Activated CD8-positive, alpha-beta memory T cell treated with anti-CD3 and anti-CD28 coated beads for 1 hour (primary cell): ENCODE measurements at places on chromosomes 13 and 19.

DNA sequence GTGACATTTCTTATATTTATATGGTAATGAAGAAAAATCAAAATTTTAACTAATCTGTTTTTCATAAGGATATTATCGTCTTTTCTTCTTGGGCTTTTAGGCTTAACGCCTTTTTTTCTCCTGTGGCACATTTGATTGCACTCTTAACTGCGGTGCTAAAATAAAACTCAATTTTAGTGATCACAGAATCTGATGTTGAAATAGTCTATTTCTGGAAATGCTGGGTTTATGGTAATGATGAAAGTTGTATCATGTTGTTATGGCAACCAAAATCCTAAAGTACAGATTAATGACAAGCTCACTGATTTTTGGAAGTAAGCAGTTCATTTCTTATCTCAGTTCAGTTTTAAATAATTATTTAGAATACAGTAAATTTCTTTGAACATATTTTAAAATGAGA is 85.3 kb downstream of the COG6 start:
- DNase-seq = no peak

DNA sequence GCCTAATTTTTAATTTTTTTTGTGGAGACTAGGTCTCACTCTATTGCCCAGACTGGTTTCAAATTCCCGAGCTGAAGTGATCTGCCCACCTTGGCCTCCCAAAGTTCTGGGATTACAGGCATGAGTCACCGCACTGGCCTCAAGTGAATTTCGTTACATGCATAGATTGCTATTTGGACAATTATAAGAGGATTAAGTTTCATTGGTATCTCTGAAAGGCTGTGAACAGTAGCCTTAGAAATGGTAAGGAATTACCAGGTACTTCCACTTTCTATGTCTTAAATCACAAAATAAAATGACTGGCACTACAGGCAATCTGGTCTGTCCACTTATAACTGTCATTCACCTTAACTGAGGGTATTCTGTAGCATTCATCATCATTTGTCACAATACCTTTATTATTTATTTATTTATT is 2.9 kb upstream of the CCDC9 start:
- no peak for DNase-seq

GRCh38 chr19:10110076-10110971 is 1.2 kb upstream of the P2RY11 start:
- DNase-seq = no peak

DNA sequence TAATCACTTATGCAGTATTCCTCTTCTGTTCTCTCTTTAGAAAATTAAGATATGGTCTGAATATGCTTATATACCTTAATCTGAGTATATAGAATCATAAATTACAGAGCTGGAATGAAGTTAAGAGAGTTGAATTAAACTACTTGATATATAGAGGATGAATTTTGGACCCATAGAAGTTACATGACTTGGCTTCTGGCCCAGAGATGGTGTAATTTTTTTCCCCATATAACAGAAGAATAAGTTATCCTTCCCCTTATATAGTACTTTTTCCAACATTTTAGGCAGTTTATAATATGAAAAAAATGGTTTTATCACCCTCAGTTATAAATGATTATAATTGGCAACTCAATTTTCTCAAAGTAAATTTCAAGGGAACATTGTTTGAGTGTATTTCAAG is 616.3 kb downstream of the TBC1D4 start:
- DNase-seq = no peak

DNA sequence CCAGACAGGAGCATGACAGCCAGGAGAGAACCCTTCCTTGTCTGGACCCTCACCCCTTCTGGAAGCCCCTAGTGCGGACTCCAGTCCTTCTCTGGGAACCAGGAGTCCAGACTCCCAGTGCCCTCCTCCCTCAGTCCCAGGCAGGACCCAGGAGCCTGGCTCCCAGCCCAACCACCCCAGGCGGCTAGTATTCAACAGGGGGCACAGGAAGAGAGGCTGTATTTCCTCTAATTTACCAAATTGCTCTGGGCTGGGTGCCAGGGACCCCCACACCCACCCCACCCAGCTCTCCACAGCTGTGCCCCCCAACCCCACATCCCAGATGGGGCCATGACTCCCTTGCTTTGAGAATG is 3.3 kb downstream of the GRIN2D start:
- no peak for DNase-seq

DNA sequence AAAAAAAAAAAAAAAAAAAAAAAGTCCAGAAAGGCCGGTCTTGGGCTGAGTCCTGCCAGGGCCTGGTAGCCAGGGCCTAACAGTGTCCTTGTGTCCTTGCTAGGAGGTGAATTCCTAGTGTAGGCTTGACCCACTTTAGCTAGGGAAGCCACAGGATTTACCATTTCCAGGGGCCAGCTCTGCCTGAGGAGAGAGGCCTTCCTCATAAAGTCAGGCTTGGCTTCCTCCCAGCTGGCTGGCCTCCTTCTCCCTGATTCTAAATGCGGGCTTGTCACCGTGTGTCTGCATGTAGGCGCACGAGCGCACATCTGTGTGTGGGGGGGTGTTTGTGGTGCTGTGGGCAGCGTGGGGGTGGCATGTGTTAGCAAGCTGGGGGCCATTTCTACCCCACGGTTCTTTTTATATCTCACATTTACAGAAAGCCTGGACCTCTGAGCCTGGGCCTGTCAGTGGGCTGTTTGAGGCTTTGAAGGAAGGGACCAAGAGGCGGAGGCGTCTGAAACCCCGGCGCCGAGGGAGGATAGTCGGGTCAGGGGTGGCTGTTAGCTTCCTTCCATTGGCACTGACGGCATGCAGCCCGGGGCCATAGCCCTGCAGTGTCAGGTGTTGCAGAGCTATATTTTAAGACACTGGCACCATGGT is 31.7 kb downstream of the IER2 start:
- DNase-seq = no peak

GRCh38 chr19:31745731-31746130 is 396.5 kb upstream of the TSHZ3 start:
- no peak for DNase-seq

DNA sequence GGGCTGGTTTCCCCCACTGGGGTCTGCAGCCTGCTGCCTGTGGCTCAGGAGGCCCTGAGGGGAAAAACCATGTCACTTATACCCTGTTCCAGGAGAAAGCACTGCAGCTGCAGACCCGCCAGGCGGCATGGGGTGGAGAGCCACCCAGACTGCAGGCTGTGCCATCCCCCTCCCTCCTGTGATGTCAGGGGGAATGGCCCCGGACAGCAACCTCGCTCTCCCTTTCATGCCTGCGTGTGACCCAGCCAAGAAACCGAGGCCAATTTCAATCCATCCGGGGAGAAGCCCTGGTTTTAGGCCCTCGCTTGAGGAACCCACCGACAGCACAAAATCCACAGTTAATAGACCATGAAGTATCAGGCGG is 37.2 kb upstream of the MATK start:
- no peak for DNase-seq

DNA sequence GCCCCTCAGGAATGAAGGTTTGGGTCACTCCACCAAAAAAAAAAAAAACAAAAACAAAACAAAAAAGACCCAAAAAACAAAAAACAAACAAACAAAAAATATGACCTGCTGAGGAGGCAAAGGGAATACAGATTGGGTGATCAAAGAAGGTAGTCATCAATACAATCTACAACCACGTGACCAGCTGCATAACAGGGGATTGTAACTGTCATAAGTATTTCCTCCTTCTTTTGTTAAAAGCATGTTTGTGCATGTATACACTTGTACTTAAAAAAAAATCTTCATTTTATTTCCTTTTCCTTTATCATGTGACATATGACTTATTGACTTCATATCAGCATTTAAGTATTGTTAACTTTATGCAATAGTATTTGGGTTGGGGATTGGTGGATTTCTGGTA is 165.1 kb upstream of the IRS2 start:
- DNase-seq = no peak

GRCh38 chr19:52922841-52923777 is at the start of gene ZNF888:
Gene ZNF888 (minus strand): TSS chr19:52923428. CDS start chr19:52917873, 5,555 bp downstream.
- peak; percentile 71 for DNase-seq

GRCh38 chr19:18118420-18119012 is 20.9 kb downstream of the MAST3 start:
- DNase-seq = no peak

DNA sequence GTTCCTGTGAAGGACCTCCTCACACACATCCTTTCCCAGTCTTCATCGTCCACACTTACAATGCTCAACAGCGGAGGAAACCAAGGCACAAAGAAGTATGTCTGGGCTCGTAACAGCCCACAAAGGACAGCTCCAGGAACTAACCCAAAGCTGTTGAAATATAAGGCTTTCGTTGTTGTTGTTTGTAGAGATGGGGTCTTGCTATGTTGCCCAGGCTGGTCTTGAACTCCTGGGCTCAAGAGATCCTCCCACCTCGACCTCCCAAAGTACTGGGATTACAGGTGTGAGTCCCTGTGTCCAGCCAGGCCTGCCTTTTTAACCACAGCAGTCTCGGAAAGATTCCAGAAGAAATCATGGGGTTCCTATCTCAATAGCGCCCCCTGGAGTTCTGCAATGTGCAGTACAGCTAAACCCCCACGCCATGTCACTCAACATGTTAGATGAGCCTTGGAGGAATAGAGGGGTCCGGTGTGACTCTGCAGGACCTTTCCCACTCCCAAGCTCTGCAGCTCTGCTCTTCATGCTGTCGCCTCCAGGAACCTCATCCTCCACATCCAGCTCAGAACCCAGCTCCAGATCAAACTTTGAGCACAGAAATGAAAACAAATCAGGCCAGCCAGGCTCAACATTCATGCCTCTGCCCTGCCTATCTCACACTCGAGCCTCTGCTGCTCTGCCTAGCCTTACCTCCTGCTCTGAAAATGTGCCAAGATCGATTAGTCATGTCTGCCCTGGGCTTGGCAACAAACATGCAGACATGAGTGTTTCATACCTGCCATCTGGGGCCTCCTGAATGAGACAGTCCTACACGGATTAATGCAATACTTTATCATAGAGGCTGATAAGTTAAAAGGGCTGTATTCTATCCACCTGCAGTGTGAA is 7.5 kb downstream of the PLA2G4C start:
- DNase-seq = no peak

DNA sequence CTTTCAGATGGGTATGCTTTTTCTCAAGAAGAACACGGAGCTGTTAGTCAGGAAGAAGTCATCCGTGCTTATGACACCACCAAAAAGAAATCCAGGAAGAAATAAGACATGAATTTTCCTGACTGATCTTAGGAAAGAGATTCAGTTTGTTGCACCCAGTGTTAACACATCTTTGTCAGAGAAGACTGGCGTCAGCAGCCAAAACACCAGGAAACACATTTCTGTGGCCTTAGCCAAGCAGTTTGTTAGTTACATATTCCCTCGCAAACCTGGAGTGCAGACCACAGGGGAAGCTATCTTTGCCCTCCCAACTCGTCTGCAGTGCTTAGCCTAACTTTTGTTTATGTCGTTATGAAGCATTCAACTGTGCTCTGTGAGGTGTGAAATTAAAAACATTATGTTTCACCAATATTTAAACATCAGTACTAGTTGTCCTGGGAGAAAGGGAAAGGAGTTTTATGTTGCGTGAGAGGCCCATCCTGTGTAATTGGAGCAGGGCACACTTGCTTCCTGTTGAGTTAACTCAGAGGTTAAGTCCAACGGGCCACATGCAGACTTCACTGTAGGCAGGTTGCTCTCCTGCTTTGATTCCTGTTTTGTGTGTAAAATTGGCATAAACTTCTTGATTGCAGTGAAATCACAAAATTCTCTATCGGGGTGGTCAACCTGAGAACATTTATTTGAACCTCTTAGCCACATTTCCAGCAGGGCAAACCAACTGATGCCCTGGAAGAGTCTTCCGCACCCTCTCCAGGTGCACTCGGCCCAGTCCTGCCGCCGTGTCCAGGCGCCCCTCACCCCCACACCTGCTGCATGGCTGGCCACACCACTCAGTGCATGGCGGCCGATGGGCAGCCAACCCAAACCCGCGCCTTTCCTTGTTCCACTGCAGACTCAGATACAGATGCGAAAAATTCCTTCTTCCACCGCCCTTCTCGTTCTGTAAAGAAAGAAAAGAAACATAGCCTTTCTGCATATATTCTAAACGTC is 31.6 kb downstream of the SHISA2 start:
- no peak for DNase-seq

- DNase-seq = no peak
These were observed 6.6 kb upstream of the CEACAM16 start for GRCh38 chr19:44692379-44692721.

DNA sequence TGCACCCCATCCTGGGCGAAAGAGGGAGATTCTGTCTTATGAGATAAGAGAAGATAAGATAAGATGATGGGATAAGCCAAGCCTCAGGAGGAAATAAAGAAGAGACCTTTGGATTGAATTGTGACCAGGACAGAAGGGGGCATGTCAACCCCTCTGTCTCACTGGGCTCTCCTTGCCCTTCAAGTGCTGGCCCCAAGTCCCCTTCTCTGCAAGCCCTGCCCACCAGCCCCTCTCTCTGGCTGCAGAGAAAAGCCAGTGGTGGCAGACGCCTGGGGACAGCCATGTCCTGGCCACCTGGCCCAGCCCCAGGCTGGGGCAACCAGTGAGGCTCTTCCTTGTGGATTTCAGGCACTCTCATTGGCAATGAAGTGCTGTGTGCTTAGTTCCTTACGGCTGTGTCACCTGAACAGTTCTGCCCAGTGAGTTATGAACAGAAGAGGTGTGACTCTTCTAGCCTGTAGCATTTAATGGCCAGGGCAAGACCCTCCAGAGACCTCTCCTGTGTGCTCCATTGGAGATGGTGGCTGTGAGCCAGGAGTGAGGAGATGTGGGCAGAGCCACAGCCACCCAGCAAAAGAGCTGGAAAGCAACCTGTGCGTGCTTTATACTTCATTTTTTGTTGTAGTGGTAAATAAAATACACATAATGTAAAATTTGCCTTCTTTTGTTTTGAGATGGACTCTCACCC is 6.1 kb upstream of the BTBD2 start:
- DNase-seq = no peak

DNA sequence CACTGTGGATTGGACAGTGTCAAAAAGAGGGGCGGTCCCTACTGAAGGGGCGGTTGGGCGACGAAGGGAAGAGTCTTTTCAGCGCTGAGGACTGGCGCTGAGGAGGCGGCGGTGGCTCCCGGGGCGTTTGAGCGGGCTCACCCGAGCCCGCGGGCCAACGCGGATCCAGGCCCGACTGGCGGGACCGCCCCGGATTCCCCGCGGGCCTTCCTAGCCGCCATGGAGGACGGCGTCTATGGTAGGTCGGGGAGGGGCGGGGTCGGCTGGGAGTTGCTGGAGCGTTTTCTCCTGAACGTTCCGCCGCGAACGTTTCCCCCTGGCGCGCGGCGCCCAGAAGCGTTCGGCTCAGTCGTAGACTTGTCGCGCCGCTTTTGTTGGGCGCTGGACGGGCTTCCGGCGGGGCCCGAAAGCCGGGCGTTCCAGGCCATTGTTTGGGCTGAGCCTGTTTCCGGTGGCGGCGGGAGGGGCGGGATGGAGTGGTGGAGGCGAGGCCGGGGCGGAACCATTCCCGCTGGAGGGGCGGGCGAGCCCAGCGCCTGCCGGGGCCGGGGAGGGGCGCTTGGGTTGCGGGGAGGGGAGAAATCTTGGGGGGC is at the start of gene CYTH2:
TSS of gene CYTH2 (plus strand) at position 81 of the 593 bp plus-strand sequence. CDS start at position 220, 139 bp downstream.
- peak; percentile 43 for DNase-seq

- no peak for DNase-seq
These were observed 62.3 kb upstream of the ZNF724 start for GRCh38 chr19:23312515-23312914.

DNA sequence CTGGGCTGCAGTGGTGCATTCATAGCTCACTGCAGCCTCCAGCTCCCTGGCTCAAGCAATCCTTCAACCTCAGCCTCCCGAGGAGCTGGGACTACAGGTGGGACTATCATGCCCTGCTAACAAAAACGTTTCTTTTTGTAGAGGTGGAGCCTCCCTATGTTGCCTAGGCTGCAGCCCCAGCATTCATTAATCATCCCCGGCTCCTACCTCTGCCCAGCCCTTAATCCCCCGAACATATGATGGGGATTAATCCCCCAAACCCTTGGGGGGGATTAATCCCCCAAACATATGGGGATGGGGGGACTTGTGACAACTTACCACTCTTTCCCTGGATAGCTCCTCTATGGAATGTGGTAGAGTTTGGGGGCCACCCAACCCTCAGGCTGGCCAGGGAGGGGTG is 45.9 kb downstream of the SUGP2 start:
- DNase-seq = no peak
